ENCODE measurements at places on chromosomes 5 and 9.
A peak's percentile ranks its signal among the peaks of the same experiment; 100 is the strongest.

- no peak for DNase-seq
These were observed 53.4 kb downstream of the MAN2A1 start for GRCh38 chr5:109743041-109743531.

DNA sequence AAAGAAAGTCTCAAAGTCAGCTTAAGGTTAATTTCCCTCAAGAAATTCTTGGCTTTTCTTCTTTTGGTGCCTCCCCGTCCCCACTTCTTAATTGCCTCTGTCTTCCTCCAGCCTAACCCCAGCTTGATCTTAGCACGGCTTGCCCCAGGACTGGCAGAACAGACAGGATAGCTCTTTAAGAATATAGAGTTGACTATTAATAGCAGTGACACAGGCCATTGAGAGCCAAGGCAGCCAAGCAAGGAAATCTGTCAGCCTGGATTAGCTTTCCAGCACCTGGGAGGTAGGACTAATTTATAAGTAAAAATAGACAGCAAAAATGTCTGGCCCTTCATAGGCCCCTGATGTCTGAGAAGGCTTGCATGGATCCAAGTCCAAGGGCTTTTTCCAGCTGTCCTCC lies 384.6 kb upstream of the SLC30A5 start:
- DNase-seq: no peak

- no peak for DNase-seq
These were observed 492.2 kb downstream of the NR2F1-AS1 start for GRCh38 chr5:93088592-93089389.

- no peak for DNase-seq
These were observed 24.7 kb downstream of the ELL2 start for GRCh38 chr5:95936812-95937397.

GRCh38 chr9:89013660-89014059 lies 22.4 kb downstream of the S1PR3 start:
- DNase-seq: no peak

- DNase-seq: no peak
These were observed 170.2 kb upstream of the RPS23 start for GRCh38 chr5:82448374-82448773.

- DNase-seq: no peak
These were observed 2.4 kb upstream of the RNF145 start for GRCh38 chr5:159211729-159212174.

DNA sequence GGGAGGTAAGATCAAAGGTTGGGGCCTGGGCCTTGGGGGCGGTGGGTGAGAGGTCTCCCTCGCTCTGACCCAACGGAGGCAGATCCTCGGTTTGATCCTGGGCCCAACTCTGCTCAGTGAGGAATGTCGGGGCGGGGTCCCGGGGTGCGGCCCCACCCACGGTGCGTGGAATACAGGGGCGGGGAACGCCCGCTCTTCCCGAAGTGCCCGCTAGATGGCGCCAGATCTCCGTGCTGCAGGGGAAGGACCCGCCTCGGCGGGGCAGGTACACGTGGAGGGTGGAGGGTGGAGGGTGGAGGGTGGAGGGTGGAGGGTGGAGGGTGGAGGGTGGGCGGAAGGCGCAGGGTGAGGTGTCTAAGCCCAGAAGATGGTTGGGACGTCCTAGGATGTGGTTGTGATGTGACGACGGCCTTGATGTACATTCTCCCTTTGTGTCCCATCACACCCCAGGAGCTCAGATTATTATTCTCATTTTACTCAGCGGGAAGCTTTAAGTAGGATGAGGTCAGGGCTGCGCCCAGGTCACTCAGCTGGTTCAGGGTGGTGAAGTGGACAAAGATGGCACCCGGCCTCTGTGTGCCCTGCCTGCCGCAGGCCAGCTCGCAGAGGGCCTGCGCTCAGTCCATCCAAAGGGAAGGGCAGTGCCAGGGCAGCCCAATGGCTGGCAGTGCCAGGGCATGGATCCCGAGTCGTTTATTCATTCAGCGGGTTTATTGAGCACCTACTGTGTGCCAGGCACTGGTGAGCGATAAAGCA lies 9.4 kb upstream of the RPS14 start:
- DNase-seq: peak; percentile 78

DNA sequence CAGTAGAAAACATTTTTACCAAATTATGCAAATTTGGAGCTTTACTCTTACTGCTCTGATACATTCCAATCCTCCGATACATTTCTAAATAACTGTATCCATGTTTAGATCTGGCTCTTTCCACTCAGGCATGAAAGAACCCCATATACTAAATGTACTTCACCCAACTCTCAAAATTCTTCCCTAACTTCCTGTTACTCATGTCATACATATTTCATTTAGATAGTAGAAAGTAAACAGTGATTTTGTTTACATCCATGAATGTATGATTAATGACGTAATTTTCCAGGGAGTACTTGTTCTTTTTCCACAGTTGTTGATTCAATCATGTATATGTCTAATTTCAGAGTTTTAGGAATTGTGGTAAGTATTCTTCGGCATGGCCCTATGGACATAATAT lies 1426.5 kb upstream of the C9orf72 start:
- no peak for DNase-seq

DNA sequence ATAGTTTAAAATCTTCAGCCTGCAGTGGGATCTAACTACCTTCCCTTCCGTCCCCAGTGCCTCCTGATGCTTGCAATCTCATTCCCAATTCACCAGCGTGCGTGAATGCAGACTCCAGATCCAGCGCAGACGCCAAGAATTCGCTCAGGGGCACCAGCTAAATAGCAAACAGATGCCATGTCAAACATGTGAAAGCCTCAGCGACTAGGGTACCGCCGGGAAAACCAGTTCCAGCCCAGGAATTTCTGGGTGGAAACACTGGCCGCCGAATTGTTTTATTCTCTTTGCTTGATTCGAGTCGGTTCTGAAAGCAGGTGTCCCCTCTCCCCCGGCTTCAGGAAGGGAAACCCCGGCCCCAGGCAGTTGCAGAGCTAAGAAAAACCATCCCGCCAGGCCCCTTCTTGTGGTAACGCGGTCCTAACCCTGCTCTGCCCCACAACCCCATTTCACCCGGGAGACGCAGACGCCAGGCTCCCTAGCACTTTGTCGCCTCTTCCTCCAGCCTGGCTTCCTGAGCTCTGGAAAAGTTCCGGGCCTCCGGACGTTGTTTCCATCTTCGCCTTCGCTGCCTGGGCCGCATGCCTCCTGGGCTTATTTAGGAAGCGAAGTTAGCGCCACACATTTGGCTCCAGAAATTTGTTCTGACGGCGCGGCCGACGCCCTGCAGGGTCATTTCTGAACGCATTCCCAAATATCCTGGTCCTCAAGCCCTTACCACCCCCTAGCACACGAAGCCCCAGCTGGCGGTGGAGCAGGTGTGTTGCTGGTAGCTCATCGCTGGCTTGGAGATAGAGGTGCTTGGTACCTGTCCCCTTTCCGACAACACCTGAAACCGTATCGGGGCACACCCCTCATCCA lies 665 bp upstream of the LVRN start:
- no peak for DNase-seq

- no peak for DNase-seq
These were observed 152.7 kb downstream of the AOPEP start for GRCh38 chr9:94879230-94879629.

DNA sequence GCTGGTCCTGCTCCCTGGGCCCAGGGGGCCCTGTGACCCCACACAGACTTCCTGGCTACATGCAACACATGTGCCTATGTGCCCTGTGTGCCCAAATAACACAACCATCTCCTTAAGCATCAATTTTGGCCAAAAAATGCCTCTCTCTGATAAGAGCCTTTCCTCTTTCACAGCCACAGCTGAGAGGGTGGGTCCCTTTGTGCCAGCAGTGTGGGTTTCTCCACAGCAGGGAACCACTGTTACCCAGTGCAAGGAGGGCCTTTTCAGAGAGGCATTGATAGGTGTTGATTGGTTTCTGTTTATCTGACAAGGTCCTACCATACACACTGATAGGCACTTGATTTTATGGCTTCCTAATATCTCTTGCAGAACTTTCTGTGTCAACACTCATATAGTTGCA lies 42.7 kb downstream of the SYK start:
- DNase-seq: no peak

GRCh38 chr5:131068893-131069643 lies 96.0 kb downstream of the HINT1 start:
- no peak for DNase-seq

DNA sequence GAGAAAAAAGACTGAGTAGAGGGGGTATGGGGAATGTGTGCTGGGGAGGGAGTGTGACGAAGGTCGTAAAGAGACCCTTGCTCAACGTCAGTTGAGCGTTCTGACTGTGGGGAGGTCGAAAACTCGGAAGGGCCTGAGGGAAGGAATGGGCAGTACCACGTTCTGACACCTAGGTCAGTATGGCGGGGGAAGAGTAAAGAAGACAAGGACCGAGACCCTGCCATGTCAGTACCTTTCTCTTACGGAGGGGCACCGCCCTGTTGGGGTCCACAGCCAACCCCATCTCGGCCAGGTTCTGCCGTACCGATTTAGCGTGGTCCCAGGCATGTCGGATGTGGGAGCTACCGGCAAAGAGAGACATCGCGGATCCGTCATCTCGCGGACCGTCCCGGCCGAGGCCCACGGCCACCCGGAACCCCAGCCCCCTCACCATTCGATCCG lies 375 bp downstream of the NOP16 start:
- no peak for DNase-seq

DNA sequence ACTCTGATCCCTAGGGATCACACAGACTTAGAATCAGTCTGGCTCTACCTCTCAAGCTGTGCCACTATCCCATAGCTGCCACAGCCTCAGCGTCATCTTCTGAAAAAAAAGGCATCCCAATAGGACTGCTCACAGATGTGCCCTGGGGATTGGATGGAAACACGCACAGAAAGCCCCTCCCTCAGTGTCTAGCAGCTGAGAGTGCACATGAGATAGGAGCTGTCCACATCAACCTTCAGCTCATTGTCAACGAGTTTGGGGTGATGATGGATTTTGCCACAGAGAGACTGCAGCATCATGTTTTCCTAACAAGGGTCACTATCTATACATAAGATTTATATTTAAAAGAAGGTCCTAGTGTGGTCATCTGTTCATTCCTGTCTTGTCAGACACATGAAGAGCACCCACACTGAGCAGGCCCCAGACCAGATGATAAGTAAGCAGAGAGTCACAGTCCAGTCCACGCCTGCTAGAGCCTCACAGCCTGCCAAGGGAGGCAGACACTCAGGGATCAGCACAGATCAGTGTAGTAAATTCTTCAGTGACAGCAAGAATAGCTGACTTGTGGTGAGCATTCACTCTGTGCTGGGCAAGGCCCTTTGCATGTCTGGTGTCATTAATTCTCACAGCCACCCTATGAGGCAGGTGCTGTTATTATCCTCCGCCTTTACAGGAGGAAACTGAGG lies 25.8 kb downstream of the AFAP1L1 start:
- no peak for DNase-seq

- no peak for DNase-seq
These were observed 290.5 kb downstream of the BNC2 start for GRCh38 chr9:16579872-16580432.

- no peak for DNase-seq
These were observed 58.7 kb downstream of the ARHGEF28 start for GRCh38 chr5:73684691-73685090.

GRCh38 chr9:118561051-118561450 lies 808.2 kb downstream of the BRINP1 start:
- DNase-seq: no peak

GRCh38 chr9:137303893-137304382 lies 1.9 kb upstream of the NRARP start:
- no peak for DNase-seq

DNA sequence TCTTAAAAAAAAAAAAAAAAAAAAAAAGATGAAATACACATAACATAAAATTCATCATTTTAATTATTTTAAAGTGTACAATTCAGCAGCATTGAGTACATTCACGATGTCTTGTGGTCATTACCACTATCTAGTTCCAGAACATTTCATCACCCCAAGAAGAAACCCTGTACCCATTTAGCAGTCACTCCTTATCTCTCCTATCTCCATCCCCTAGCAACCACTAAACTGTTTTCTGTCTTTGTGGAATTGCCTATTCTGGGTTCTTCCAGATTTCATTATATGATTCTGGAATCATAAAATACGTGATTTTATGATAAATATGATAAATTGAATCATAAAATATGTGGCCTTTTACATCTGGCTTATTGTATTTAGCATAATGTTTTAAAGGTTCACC lies 8.9 kb upstream of the HMCN2 start:
- DNase-seq: no peak

DNA sequence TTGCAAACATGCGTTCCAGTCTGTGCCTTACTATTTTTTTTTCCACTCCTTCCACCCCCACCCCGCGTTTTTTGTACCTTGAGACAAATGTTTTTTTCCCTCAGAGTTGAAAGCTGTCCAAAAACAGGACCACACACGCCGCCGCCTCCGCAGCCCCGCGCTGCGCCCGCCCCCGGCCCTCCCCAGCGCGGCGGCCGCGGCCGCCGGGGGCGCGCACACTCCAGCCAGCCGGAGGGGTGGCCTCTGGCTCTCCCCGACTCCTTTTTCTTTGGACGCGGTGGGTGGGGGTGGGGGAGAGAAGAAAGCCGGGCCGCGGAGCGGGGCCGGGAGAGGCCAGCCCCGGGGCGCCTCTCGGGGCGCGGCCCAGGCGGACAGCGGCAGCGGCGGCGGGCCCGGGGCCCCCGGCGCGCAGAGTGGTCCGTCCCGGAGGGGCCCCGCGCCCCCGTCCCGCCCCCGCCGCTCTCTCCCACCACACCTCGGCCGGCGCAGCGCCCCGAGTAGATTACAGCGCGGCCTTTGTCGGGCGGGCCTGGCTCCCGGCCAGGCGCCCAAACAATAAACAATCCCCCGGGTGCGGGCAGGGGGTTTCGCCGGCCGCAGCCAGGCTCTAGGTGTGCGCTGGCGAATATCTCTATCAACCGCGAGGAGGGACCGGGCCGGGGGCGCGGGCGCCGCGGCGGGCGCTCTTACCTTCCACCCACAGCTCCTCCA lies 10.9 kb downstream of the PTCH1 start:
- peak; percentile 34 for DNase-seq

GRCh38 chr5:9483243-9483642 lies 62.6 kb downstream of the SEMA5A start:
- DNase-seq: no peak

DNA sequence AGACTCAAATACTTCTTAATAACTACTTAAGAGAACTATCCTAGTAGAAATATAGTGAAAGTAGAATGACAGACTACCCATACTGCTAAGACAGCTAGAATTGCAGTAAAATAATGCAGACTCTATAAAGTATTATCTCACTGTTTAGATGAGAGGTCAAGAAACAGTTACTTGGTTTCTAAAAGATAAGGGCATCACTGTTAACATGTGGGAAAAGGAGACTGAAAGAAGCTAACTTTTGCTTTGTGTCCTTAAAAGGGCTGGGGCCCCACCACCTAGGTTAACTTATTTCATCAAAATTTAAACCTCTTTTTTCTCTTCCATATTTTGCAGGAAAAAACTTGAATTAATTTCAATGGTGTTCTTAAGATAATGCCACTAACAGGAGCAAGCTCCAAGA lies 204.3 kb downstream of the CNTLN start:
- no peak for DNase-seq

DNA sequence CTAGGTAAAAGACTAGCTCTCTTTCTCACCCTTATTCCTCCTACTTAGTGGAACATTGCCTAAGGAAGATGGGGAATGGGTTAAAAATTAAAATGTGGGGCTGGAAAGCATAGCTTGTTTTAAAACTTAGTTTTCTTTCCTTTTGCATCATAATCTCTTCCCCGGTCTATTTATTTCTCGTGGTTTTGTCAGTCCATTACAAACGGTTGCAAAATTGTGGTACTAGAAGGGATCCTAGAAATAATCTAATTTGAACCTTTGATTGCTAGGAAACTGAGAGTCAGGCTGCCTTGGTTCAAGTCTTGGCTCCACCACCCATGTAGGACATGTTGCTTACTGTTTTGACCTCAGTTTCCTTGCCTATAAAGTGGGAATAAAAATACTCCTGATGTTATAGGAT lies 1.3 kb downstream of the IL31RA start:
- DNase-seq: no peak

- no peak for DNase-seq
These were observed 151.6 kb downstream of the DENND1A start for GRCh38 chr9:123778232-123778902.

Measured in D721Med (cell line).